ENCODE measurements at places on chromosomes 5 and 9.

DNA sequence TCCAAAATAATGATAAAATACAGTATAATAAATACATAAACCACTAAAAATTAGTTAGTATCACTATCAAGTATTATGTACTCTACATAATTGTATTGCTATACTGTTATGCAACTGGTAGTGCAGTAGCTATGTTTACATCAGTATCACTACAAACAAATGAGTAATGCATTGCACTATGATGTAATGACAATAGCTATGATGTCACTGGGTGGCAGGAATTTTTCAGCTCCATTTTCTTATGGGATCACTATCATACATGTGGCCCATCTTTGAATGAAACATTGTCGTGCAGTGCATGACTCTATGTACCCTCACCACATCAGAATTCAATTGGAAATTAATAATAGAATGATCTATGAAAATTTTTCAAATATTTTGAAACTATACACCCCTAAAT, 201.3 kb downstream of the MPDZ start:
- DNase-seq = no peak

- no peak for DNase-seq
Measured at GRCh38 chr9:91817493-91818224, 132.4 kb downstream of the ROR2 start.

- no peak for DNase-seq
Measured at GRCh38 chr5:55364537-55365055, 56.8 kb downstream of the MTREX start.

DNA sequence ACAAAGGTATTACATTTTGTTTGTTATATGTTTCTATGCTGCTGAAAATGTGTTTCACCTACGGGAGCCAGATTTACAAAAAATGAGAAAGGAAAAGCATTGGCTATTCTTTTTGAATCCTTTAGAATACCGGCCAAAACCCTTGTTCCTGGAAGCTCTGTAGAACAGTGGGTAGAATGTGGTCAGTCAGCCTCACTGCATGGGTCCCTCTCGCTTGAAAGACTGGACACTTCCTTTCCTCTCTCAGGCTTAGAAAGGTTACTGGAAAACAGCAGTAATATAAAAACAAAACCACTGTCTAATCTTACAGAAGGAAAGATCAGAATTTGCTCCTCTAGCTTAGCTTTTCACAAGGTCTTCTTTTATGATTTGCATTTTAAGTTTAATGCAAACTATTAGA, 45.1 kb downstream of the OSTF1 start:
- DNase-seq = no peak

GRCh38 chr5:16061163-16061562, 118.4 kb downstream of the MARCHF11 start:
- no peak for DNase-seq

GRCh38 chr5:139397921-139398320, 3.0 kb upstream of the PROB1 start:
- no peak for DNase-seq

DNA sequence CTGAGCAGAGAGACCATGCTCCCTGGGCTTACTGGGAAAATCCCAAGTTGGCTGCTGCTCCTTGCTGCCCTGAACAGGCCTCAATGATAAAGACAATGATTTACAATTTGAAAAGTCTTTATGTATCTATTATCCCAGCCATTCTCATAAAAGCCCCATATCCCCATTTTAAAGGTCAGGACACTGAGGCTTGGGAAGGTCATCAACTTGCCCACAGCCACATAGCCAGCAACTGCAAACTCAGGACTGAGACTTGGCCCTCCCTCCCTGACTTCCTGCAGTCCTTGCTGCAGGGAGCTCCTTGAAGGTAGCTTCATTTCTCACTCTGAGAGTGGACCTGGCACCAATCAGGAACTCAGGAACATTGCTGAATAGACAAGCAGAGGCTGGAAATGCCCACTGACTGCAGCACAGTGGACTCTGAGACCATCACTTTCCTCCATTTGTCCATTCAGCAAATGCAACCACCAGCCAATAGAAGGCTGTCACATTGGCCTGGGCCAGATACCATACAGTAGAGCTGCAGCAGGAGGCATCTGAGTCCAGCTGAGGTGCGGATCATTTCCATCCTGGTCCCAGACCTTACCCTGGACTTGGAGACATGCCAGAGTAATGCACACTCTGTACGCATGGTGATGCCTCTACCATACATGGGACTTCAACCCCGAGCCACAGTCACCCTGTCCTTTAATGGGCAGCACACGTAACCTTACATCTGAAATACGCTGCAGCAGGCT, 18.3 kb downstream of the TNIP1 start:
- DNase-seq = no peak

- DNase-seq = no peak
Measured at GRCh38 chr9:120001536-120001935, 578.4 kb downstream of the CDK5RAP2 start.

DNA sequence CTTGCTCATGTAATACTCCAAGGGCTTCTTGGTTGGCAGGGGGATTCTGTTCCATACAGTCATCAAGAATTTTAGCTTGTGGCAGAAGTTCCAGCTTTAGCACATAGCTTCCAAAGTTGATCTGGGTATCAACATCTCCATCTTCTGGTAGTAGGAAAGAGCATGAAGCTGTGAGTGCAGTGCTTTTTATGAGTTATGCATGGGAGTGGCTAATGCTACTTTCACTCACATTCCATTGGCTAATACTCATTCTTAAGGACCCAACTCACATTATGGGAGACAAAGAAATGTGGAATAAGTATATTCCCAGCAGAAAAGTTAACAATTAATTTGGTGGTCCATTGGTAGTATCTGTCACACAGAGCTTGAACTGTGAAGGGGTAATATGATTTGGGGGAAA, 194.2 kb upstream of the CHD1 start:
- DNase-seq = no peak

DNA sequence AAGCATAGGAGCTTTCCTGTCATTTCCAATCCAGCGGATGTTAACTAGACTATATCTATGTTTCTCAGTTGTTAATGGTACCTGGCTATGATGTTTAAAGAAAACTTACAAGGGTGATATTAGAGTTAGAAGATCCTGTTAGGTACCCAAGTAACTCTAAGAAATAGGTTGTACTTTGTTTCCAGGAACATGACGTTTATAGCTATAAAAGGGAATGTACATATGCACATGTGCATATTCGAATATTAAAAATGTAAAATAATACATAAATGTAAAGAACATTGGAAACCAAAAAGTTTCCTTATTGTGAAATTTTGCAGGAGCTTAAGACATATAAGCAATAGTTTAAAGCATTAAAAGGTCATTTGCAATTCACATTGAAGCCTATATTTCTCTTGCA, 247.7 kb upstream of the EDIL3 start:
- DNase-seq = no peak

- DNase-seq = no peak
Measured at GRCh38 chr5:158746979-158747378, 352.7 kb downstream of the EBF1 start.

- no peak for DNase-seq
Measured at GRCh38 chr5:67301285-67301903, 104.8 kb upstream of the CD180 start.

DNA sequence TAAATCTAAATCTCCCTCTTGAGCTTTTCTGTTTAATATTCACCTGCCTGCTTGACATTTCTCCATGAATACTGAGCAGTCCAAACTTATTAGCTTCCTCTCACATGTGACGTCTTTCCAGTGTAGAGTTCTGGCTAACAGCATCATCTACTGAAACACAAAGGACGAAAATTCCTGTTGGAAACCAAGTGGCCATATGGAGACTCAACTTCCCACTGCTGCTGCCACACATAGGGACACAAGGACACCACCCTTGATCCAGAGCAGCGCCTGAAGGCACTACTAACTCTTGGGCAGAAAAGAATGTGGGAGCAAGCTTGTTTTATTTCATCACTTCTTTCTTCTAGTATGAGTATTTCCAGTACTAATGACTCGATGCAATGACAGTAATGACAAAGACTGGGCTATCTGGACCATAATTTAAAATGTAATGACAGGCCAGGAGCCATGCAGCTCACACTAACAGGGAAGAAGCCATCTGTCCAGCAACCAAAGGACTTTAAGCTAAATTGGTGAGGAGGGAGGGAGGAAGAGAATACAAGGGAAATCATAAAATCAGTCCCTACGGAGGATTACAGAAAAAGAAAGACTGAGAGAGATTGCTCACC, 19.2 kb downstream of the RNF130 start:
- no peak for DNase-seq

DNA sequence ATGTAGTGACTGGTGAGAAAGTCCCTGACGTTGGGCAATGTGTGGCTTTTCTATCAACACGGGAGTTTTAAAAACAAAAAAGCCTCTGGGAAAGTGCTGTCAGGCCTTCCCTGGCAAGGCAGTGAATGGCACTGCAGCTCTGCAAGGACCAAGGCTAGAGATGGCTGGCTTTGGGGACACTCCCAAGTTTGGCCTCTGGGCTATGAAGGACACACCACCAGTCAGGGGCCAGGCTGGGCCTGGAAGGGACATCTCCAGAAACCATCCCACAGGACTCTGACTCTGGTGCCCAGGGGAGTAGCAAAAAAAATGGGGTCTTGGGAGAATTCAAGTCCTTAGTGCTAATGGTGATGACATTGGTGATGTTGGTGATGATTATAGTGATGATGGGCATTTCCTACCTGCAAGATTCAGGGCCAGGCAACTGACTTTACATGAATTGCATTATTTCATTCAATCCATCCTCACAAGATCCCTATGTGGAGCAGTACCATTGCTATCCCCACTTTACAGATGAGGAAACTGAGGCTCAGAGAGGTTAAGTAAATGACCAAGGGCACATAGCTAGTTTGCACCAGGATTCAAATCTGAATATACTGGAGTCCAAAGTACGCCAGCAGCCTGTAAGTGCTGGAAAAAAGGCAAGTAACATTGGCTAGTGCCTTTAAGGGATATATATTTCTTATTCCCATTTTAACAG, 2.6 kb upstream of the PPARGC1B start:
- no peak for DNase-seq

Data from stimulated activated CD4-positive, alpha-beta T cell treated with anti-CD3 and anti-CD28 coated beads, Interleukin-12 subunit alpha, Interleukin-12 subunit beta, amount 100 ng/mL, for 48 hours (primary cell).